Activated T-cell treated with anti-CD3 and anti-CD28 coated beads, Interleukin-2, amount 50 U/mL, for 72 hours (primary cell): ENCODE measurements at places on chromosomes 1 and 21. TPM values are rescaled to one million over a fixed set of nuclear protein-coding genes. Genes with fewer than 3 reads are reported as not detected.
A peak's percentile ranks its signal among the peaks of the same experiment; 100 is the strongest.

- no peak for DNase-seq
Observed at GRCh38 chr1:7422966-7423365, 348.1 kb upstream of the VAMP3 start.

DNA sequence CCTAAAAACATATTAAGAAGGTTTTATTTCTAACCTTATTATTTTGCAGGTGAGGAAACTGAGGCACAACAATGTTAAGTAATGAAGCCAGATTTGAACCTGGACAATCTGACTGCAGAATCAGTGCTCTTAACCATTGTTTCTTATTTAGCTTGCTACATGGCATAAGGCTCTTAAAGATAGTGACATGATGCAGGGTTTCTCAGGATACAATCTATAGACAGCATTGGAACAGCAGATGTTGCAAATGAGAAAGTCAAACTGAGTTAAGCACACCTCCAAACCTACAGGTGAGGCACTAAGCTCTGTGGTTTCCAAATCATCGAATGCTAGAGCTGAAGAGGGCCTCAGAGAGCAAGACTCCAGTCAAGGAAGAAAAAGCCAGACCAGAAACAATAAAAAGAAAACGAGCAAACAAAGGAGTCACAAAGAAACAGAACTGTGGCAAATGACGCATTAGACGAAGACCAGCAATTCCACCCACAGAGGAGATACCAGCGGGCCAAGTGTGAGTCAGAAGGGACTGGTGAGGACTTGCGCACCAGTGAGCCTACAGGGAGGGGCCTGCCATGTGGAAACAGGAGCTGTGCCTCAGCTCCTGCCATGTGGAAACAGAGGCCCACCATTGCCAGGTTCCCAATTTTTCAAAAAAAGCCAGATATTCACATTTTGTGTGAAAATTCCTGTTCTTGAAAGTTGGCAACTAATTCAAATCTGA lies 14.4 kb downstream of the CD58 start:
- DNase-seq, result peak; percentile 81

DNA sequence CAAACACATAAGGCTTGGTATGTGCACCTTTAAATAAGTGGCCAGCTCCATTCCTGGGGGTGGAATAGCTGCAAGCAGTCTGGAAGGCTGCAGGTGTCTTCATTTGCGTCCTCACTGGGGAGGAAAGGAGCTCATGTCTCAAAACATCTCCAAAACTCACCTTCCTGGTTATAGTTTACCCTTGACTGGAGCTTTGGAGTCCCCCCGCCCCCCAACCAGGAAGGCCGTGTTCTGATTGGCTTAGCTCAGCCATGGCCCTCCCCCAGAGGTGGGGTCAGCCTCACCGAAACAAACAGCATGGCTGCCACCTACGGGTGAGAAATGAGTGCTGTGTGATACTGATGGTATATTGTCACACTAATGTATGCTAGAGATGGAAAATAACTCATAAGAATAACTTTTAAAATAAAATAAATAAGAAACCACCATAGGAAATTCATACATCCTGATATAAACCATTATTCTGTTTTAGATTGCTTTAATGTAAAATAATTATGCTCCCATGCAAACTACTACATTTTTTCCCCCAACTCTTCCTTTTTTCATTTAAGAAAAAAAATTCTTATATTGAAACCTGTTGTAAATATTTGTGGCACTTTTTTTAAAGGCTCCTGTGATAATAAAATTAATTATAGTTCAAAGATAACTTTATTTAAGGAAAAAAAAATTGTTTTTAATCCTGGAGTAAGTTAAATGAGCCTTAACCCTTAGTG lies 90.8 kb downstream of the ZP4 start:
- peak; percentile 31 for DNase-seq

The KPRP gene
- total RNA-seq, result not detected

- no peak for DNase-seq
Observed at GRCh38 chr1:22341791-22342605, 109.7 kb upstream of the ZBTB40 start.

The OR14K1 gene
- not detected for total RNA-seq

The MACO1 gene
- total RNA-seq, result 22.6 TPM

GRCh38 chr1:97190326-97190725 lies 468.7 kb downstream of the PTBP2 start:
- no peak for DNase-seq

The PANK4 gene
- total RNA-seq, result 44.6 TPM

- no peak for DNase-seq
Observed at GRCh38 chr21:37592496-37592895, 225.9 kb downstream of the DYRK1A start.

The FMN2 gene
- total RNA-seq, result not detected

- DNase-seq, result no peak
Observed at GRCh38 chr1:168391851-168392681, 111.4 kb downstream of the TBX19 start.

The BMP8A gene
- 0.35 TPM for total RNA-seq

- no peak for DNase-seq
Observed at GRCh38 chr1:179310721-179311120, 17.1 kb downstream of the SOAT1 start.

DNA sequence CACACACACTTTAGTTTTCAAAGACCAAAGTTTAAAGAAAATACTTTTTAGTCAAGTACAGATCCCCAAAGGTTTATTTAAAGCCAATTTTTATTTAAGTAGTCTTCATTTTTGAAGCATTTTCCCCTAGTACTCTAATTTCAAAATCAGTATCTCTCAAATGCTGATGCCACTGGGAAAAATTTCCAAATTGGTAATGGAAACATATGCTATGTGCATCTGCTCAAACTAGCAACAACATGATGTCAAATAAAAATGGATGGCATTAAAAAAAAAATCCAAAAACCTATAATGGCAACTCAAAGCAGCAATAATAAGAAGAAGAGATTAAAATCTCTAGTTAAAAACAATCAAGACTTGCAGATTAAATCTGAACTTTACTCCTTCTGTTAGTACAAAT lies 58.6 kb downstream of the ZNHIT6 start:
- DNase-seq, result no peak

DNA sequence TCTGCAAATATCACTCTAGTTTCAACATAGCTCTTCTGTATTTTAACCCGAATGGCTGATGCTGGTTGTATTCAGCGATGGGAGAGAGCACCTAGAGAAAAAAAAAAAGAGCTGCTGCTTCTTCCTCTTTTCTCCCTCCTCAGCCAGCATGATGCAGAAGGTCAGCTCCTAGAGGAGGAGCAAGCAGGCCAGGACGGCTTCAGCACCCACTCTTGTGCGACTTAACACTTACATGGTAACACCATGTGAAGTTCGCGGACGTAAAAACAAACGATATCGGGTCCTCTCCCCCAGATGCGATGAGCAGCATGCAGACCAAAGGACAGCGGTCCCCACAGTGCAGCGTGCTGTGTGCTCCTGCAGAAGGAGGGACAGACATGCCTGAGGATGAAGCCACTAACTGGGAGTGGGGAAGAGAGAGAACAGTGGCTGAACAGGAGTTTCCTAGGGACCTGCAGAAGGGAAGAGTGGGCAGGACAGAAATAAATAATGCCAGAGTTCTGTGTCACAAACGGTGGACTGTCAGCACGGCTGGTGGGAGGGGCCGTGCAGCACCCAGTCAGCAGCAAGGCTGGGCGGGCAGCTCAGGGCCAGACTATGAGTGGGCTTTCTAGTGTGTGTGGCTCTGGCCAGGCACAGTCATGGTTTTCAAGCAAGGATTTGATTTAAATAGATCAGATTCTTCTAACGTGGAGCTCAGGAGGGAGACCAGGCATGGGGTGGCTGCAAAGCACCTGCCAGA lies 11.4 kb upstream of the B3GALT5 start:
- DNase-seq, result no peak

DNA sequence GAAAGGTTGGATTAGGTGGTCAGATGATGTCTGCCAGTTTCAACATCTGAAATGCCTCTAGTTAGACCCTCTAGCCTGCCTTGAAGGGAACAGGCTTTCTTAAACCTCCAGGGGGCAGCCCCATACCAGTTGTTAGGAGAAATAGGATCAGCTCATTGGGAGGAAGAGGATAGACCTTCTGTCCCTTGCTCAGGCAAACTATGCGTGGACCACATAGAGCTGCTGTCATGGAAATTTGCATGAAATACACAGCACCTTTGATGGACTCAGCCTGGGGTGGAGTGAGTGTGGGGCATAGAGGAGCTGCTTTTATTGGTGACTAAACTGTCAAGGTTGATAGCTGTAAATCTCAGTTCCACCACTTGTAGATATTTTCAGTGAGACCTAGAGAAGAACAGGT lies 38.4 kb upstream of the SPAG17 start:
- no peak for DNase-seq

DNA sequence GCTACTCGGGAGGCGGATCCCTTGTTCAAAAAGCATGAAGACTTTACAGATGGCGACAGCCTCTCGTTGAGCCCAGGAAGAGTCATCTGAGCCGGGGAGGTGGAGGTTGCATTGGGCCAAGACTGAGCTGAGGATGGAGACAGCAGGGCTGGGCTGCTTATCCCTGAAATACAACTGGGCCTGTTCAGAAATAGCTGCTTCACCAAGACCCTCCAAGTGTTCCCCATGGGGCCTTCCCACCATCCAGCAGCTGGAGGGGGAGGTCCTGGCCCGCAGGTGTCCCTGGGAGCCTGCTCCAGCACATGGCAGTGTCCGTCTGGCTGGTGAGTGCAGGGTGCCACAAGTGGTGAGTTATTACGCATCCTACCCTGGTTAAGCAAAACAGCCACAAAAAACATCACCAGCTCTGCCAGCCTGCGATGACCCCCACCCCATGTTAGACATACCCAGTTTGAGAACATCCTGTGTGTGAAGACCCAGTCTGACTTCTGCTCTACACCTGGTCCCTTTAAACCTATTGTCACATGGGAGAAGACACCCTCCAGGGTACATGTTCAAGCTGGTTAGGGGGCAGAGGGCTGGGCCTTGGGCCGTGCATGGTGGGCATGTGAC lies 93.1 kb upstream of the TMPRSS2 start:
- DNase-seq, result no peak

DNA sequence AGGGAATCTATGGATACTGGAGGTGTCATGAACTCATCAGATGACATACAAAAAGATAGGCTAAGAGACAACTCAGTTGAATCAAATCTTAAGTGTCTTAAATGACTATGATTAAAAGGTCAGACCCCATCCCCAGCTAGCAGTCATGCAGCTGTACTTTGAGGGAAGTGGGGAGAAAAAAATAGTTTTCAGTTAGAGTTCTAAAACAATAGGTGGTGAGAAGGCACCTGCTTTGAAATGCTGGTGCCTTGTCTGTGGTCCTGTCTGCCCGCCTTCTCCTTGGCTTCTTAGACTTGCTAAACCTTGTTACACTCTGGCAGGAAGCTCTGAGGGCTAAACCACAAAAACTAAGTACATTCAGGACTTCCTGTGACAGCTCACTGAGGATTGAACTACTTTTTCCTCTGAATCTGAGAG lies 15.3 kb downstream of the CD2 start:
- DNase-seq, result peak; percentile 82

The SERPINC1 gene
- not detected for total RNA-seq

The AADACL3 gene
- not detected for total RNA-seq

The APOBEC4 gene
- total RNA-seq, result not detected

The KCNJ15 gene
- not detected for total RNA-seq

The NTNG1 gene
- total RNA-seq, result 0.48 TPM

DNA sequence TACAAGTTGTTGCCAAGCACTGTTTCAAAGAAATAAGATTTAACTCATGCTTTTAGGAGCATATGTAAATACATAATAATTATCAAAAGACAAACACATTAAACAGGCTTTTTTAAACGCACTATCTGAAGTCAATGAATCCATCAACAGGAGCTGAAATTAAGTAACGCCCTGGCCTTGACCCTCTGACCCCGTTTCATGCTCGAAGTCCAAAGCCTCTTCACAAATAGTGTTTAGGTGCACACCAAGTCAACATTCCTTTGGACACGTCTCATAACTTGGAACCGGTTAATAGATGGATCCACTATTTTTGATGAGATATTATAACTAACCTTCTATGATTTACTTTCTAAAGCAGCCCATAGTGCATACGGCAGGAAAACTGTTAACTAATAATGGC lies 209.3 kb downstream of the GABPA start:
- DNase-seq, result no peak

The ZMYM4 gene
- 54.7 TPM for total RNA-seq

DNA sequence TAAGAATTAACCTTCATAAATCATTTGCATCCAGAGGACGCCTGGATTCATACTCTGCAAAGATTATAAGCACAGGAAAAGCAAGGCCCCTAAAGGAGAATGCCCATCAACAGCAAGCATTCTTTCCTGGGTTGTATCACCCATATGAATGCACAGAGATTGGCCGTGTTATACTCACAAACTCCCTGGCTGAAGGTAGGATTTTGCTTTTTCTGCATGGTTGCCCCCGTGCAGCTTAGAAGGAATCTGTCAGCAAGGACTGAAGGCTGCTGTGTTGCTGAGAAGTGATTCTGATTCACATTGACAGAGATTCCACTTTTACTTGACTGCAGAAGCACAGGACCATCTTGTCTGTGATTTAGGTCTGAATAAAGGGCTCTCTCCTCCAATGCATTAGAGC lies 283.0 kb downstream of the LRRIQ3 start:
- DNase-seq, result no peak

GRCh38 chr1:156268336-156268735 lies 14.3 kb downstream of the SMG5 start:
- DNase-seq, result no peak

- no peak for DNase-seq
Observed at GRCh38 chr1:116507631-116508030, 63.2 kb downstream of the CD58 start.

The SLAMF8 gene
- 0.53 TPM for total RNA-seq

The CR1 gene
- 0.22 TPM for total RNA-seq

- DNase-seq, result no peak
Observed at GRCh38 chr1:79847700-79848099, 841.2 kb upstream of the ADGRL4 start.

DNA sequence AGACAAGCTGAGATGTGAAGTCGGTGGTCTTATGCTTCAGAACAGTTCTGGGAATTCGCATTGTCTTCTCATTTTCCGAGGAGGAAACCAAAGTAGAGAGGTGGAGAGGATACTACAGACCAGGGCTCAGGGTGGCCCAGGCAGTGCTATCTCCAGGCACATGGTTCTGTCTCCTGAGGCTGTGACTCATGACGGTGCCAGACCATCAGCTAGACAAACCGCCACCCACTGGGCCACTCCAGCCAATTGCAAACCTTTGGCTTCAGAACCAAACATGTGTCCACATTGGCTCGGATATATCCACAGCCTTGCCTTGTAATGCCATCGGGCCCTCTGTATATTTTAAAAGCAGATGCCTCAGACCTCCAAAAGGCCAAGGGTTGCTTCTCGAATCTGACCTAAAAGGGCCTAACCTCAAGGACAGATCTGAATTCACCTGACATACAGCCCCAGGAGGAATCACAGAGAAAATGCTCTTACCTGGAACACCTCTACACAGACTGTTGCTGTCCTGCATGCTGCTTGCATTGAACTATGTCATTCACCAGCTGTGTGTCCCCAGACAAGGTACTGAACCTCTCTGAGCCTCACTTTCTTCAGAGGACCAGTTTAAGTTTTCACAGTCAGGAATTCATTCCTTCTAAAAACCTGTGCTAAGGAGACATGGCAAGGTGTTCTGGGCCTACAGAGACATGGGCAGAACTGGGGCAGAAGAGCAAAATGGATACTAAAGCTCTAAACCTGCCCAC lies 224.9 kb upstream of the JUN start:
- no peak for DNase-seq

The FAM167B gene
- 1.9 TPM for total RNA-seq

GRCh38 chr1:15062479-15063099 lies 91.0 kb upstream of the TMEM51 start:
- no peak for DNase-seq

GRCh38 chr1:22619252-22619651 lies 17.2 kb upstream of the C1QA start:
- DNase-seq, result no peak

The CACNA1S gene
- not detected for total RNA-seq
